COR-L47 (cell line): ENCODE measurements at places on chromosomes 2 and 18.
A peak's percentile ranks its signal among the peaks of the same experiment; 100 is the strongest.

- DNase-seq: no peak
Measured at GRCh38 chr2:155651851-155652250, 680.7 kb downstream of the NR4A2 start.

DNA sequence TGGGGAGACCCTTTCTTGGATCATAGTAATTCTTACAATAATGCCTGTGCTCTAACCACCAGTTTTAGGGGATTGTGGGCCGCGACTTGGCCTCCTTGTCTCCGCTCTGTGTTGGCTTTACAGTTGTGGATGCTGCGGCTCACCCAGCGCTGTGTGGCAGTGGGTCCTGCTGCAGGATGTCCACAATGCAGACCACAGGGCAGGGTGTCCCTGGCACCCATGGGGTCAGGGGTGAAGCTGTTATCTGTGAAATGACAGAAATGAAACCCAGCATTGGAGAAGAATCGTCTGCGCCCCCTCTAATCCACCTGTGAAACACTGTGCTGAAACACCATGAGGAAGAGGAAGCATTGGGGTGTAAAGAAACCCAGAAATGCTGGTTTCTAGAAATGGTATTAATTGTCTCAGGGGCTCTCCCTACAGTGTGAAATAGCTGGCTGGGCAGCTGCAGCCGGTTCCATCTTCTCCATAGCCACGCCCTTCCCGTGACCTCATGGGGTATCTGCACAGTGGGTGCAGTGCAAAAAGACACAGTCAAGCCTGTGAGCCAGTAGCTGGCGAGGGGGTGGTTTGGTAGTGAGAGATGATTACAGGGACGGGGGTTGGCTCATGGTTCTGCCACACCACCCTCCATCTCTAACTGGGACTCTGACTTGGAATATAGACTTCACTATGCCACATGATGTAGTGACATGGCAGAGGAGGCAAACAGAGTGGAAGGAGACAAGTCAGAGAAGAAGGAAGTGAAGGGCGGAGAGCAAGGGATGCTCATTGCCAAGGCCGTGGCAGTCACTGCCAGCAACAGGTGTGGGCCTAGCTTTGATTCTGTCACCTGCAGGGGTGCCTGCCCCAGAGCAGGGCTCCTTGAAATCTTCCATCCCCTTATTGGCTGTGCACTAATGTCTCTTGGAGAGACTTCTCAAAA, 16.2 kb downstream of the INPP4A start:
- no peak for DNase-seq

DNA sequence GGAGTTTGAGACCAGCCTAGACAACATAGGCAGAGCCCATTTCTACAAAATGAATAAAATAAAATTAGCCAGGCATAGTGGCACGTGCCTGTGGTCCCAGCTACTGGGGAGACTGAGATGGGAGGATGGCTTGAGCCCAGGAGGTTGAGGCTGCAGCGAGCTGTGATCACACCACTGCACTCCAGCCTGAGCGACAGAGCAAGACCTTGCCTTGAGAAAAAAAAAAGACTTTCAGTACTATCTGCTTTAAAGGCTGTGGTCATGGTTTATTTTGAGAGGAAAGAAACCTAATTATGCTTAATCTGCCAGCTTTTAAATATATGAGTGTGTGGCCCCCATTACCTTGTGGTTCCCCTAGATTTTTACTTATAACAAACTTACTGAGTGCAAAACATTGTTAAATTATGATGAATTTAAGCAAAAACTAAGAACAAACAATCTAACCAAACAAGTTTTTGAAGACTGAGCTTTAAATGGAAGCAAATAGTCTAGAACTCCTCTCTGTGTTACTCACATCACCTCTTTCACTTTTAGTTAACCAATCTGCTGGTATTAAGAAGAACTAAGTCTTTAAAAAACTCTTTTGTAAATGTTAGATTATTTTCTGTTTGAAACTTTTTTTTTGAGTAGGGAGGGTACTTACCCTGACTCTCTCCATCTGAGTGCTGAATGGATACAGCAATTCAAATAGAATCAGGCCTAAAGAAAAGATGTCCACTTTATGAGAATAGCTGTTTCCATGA, 65.4 kb downstream of the EIF2AK3 start:
- no peak for DNase-seq

GRCh38 chr2:177897278-177897677, 175.3 kb downstream of the PDE11A start:
- DNase-seq: no peak

GRCh38 chr2:33267756-33268155, 208.7 kb upstream of the RASGRP3 start:
- no peak for DNase-seq

DNA sequence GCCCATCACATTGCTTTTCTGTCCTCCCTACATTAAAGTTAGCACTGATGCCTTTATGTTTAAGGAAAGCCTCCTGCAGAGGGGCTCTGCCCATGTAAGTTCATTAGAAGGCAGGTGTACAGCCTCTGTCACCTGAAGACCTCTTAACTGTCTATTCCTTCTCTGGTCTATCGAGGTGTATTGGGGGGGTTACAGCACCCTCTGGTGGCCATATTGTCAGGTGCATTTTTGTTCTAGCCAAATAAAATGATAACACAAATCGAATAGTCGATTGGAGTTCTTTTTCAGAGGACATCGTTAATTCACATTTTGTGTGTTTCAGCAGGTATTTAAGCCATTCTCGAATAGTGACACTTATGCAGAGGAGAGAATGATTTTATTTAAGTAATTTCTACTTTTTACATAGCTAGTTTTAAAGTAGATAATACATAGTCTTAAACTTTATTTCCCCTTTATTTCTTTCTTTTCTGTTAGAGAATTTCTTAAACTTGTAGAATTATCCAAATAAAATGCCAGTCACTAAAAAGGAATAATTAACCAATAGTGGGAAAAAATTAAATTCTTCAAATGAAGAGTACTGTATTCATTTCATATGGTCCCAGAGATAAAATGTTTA, 136.8 kb downstream of the NEDD4L start:
- peak; percentile 63 for DNase-seq

DNA sequence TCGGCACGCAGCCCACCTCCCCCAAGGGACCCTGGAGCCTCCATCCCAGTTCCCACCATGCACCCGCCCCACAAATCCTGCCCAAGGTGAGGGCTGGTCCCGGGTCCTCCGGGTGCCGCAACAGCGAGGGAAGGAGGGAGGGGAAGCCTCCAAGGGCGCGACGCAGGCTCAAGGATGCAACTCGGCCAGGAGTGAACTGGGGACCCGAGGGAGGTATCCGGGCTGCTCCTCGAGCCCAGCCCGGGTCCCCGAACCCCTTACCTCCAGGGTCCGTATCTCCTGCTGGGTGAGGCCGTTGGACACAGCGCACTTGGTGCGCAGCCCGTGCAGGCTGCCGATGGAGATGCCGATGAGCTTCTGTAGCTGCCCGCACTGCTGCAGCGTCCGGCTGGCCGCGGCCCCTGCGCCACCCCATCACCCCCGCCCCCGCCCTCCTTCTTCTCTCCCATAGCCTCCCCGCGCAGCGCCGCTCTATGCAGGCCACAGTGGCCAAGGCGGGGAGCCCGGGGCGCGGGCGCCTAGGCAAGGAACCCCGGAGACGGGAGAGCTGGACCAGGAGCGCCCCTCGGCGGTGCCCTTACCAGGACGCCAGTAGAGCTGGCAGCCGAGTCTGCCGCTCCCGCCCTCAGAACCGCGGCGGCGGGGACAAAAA, 124.1 kb downstream of the ANKRD30BL start:
- DNase-seq: no peak

- DNase-seq: no peak
Measured at GRCh38 chr2:101734505-101735165, 37.1 kb downstream of the MAP4K4 start.

DNA sequence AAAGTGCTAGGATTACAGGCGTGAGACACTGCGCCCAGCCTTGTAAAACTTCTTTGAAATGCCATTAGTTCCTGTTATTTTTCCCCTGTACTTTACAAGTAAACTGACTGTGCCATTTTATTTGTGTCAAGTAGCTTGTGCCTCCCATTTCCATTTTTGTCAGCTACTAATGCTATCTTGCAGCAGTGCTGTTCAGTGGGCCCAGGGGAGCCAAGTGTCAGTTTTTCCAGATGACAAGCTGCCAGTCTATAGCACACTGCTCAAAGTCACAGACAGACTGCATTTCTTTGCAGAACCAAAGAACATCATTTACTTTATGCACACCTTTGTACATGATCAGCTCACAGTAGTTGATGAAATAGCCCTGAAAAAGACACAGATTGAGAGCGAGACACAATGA, 901.3 kb upstream of the CDH2 start:
- no peak for DNase-seq

GRCh38 chr2:127829845-127830246, 18.9 kb upstream of the WDR33 start:
- DNase-seq: no peak

GRCh38 chr18:23036660-23037201, 98.6 kb upstream of the CABLES1 start:
- DNase-seq: no peak

DNA sequence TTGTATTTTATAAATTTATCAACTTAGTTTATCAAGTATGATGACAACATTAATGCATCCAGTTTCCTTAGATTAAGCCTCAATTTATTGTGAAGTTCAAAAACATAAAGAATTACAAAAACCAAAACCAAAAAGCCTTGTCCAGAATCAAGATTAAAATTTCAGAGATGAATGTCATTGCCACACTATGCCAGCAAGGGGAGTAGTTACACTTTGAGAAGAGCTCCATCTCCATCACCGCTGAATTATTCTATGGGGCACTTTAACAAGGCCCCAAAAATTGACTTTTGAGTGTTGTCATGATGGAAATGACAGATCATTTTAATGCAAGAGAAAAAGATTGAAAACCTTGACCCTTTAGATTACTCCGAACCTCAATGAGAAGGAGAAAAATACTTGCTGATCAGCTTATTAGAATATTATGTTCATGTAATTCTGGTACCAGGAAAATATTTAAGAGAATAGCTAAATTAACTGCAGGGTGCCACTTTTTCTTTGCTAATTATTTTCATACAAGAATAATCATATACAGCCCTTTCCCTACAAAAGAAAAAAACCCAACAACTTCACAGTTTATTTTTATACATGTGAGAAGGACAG, 152.5 kb upstream of the AQP4 start:
- DNase-seq: peak; percentile 40

GRCh38 chr2:121731366-121731765, 5.3 kb downstream of the NIFK start:
- DNase-seq: no peak

- DNase-seq: peak; percentile 39
Measured at GRCh38 chr2:109613081-109613921, 465 bp downstream of the SEPTIN10 start.

- peak; percentile 36 for DNase-seq
Measured at GRCh38 chr18:3773303-3773702, 323.3 kb downstream of the TGIF1 start.

DNA sequence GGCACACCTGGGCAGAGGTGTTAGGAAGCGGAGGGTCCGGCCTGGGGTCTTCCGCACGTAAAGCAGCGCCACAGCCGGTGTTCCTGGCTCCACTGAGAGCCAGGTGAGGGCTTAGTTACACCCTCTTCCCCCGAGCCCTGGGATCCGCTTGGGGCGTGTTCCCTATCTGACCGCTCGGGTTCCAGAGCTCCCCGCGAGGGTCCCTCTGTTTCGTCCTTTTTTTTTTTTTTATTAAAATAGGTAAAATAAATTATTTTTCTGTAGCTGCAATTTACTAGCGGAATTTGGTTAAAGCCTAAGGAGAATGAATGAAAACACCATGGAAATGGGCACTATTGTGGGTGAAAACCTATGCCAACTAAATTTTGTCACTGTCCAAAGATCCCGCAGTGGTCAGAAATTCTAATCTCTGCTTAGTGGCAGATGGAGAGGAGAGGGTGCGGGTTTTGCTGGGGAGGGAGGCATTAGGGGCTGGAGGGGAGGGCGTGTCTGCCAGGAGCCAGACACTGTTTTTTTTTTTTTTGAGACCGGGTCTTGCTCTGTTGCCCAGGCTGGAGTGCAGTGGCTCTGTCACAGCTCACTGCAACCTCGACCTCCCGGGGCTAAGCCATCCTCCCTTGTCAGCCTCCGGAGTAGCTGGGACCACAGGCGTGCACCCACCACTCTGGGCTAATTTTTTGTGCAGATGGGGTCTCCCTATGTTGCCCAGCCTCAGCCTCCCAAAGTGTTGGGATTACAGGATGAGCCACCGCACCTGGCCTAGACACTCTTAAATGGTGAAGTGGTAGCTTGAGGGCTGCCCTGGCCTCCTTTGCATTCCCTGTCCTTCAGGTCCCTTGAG, 834 bp downstream of the PDCL3 start:
- DNase-seq: no peak

- peak; percentile 75 for DNase-seq
Measured at GRCh38 chr2:214410918-214411554, at the start of gene VWC2L. Gene VWC2L (plus strand): TSS chr2:214411054. CDS start chr2:214414194, 3,140 bp downstream.

GRCh38 chr2:48098539-48098938, 192.2 kb upstream of the FBXO11 start:
- no peak for DNase-seq
